ENCODE measurements at places on chromosomes 4 and X. TPM values are rescaled to one million over a fixed set of nuclear protein-coding genes. Genes with fewer than 3 reads are reported as not detected.

Gene NLGN4X
- total RNA-seq: 2.2 TPM

Gene FBXW7
- 23.8 TPM for total RNA-seq

Gene SMARCA5
- 33.4 TPM for total RNA-seq

Gene SRPK3
- total RNA-seq: not detected

Gene MAD2L1
- 6.2 TPM for total RNA-seq

Gene CFP
- total RNA-seq: 1.9 TPM

Gene GAGE12H
- not detected for total RNA-seq

Data from glomerular endothelial cell (primary cell).